ENCODE measurements at places on chromosomes 12 and 14. TPM values are rescaled to one million over a fixed set of nuclear protein-coding genes. Genes with fewer than 3 reads are reported as not detected.
A peak's percentile ranks its signal among the peaks of the same experiment; 100 is the strongest.

DNA sequence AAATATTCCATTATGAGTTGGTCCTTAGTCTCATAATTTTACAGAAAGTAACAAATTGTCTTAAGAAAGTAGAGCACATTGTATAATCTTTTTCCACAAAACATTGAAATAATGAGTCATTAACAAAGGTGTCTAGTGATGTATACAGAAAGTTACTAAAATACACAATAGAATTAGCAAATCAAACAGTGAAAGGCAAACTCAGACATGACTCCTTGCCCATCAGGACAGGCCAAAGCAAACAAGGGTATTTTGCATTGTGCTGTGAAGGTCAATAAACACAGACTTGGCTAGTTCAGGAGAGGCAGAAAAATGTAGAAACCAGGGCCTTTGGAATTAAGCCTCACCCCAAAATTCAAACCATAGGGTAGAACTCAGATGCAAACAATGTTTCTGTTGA lies 37.3 kb downstream of the SIX4 start:
- H3K27me3 ChIP-seq, result no peaks in the 10 kb centered on the region
- no peaks in the 10 kb centered on the region for H3K36me3 ChIP-seq
- H3K4me1 ChIP-seq, result no peaks in the 10 kb centered on the region
- H3K4me3 ChIP-seq, result no peak overlapping the region
- no peak for DNase-seq
- no peak overlapping the region for H3K27ac ChIP-seq

- DNase-seq, result no peak
- no peak overlapping the region for H3K27ac ChIP-seq
- no peaks in the 10 kb centered on the region for H3K4me1 ChIP-seq
- no peaks in the 10 kb centered on the region for H3K27me3 ChIP-seq
- H3K4me3 ChIP-seq, result no peak overlapping the region
- H3K36me3 ChIP-seq, result no peaks in the 10 kb centered on the region
Measured at GRCh38 chr12:51306507-51306906, 17.5 kb downstream of the BIN2 start.

GRCh38 chr12:5417500-5417899 lies 14.4 kb upstream of the NTF3 start:
- H3K36me3 ChIP-seq, result no peaks in the 10 kb centered on the region
- no peak for DNase-seq
- H3K27ac ChIP-seq, result no peak overlapping the region

GRCh38 chr12:107794451-107794850 lies 19.9 kb downstream of the ASCL4 start:
- no peak for DNase-seq
- peaks cover 3% of the 10 kb centered on the region for H3K36me3 ChIP-seq
- H3K27me3 ChIP-seq, result no peaks in the 10 kb centered on the region
- H3K27ac ChIP-seq, result no peak overlapping the region
- H3K4me1 ChIP-seq, result no peaks in the 10 kb centered on the region

GRCh38 chr14:103867020-103867419 lies 19.6 kb upstream of the PPP1R13B start:
- H3K27ac ChIP-seq, result no peak overlapping the region
- DNase-seq, result no peak
- H3K4me1 ChIP-seq, result no peaks in the 10 kb centered on the region
- no peaks in the 10 kb centered on the region for H3K27me3 ChIP-seq
- H3K4me3 ChIP-seq, result no peak overlapping the region
- H3K36me3 ChIP-seq, result no peaks in the 10 kb centered on the region

GRCh38 chr14:37021390-37021789 lies 151.0 kb downstream of the SLC25A21 start:
- H3K27me3 ChIP-seq, result no peaks in the 10 kb centered on the region
- no peaks in the 10 kb centered on the region for H3K4me1 ChIP-seq
- DNase-seq, result no peak
- no peak overlapping the region for H3K27ac ChIP-seq

GRCh38 chr12:12600659-12601058 lies 11.0 kb upstream of the CREBL2 start:
- H3K36me3 ChIP-seq, result no peaks in the 10 kb centered on the region
- H3K4me1 ChIP-seq, result peaks cover 4% of the 10 kb centered on the region
- H3K27me3 ChIP-seq, result no peaks in the 10 kb centered on the region
- H3K4me3 ChIP-seq, result no peak overlapping the region

GRCh38 chr14:33480071-33480886 lies 470.6 kb downstream of the EGLN3 start:
- no peak overlapping the region for H3K4me3 ChIP-seq
- H3K4me1 ChIP-seq, result peaks cover 4% of the 10 kb centered on the region
- H3K27ac ChIP-seq, result no peak overlapping the region
- H3K36me3 ChIP-seq, result no peaks in the 10 kb centered on the region

DNA sequence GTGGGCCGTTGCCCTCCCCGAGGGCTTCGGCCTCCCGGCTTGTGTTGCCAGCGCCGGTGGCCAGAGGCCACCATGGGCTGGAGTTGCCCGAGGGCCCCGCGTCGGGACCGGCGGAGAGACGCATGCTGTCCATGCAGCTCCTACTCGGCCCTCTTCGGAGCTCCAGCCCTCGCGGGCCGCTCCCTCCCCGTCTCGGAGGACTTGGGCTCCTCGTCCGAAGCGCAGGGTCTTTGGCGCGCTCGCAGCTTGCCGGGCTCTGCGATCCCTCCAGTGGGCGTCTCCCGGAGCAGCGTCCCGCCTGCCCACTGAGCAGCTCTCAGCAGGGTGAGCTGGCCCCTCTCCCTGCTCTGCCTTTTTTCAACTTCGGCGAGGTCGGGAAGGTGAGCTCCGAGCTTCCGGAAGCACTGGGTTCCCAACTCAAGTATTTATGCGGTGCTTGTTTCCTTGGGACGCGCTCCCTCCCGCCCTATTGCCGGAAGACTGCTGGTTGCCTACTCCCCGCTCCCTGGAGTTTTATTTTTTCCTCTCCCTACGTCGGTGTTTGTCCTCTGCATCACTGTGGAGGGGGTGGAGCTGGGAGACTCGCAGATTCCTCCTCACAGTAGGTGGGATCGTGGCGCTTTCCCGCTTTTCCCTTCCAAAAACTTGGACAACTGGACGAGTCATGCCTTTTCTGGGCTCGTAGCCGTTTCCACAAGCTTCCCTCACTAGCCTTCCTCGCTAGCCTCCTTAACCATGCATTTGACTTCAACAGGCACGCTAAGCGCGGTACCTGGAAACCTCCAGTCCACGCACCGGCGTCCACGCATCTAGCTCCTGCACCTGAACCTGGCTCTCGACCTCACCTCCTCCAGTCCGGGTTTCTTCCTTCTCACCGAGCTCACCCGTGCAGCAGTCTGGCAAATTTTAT lies at the start of gene AVPR1A:
TSS of gene AVPR1A (minus strand) at position 489 of the 910 bp plus-strand sequence. CDS start at position 124, 365 bp downstream.
- DNase-seq, result peak; percentile 79
- H3K4me1 ChIP-seq, result no peaks in the 10 kb centered on the region

DNA sequence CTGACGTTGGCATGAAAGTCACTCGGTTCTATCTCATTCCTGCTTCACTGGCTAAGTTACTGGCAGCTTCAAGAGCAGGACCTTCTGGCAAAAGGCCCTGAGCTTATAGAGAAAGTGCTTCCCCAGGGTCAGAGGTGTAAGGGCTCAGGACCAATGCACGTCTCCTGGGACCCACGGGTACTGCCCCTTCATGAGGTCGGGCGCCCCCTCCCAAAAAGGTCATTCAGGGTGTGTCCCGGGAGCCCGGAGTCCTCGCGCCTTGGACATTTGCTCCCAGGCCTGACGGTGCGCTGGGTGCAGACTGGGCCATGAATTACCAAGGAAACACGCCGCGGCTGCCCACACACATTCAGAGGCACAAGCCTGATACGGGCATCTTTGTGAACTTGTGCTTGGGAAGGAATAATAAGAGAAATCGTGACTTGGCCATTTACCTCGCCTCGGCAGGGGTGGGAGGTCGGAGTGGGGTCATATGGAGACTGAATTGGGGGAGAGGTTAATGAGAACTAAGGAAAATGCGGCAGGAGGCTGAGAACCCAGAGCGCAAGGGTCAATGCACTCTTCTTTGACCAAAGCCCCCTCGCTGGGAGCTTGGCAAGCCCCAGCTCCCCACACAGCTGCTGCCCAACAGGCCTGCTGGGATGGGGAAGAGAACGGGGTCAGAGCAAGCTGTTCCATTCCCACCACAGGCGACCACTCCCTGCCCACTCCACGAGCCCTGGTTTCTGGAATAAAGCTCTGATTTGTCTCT lies 15.7 kb upstream of the SLC6A12 start:
- H3K27ac ChIP-seq, result no peak overlapping the region
- no peaks in the 10 kb centered on the region for H3K36me3 ChIP-seq
- no peaks in the 10 kb centered on the region for H3K4me1 ChIP-seq

DNA sequence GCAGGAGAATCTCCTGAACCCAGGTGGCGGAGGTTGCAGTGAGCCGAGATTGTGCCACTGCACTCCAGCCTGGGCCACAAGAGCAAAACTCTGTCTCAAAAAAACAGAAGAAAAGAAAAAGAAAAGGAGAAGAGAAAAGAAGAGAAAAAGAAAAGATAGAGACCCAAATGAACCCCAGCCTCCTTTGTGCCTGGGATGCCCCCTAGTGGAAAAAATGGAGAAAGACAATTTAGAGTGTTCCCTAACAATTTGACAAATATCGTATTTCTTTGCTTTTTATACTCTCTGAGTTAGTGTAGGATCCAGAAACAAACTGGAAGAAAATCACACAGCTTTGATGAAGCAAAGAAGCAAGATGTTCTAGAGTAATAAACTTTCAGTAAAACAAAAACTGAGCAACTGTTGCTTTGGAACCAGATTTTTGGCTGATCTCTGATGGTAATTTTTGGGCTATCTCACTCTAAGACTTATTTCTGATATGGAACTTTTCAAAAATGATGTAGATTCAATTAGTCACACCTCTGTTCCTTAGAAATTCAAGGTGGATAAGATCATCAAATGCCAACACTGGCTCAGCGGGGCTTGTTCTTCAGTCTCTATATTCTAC lies 18.6 kb upstream of the PRKAB1 start:
- no peaks in the 10 kb centered on the region for H3K27me3 ChIP-seq
- H3K27ac ChIP-seq, result no peak overlapping the region
- no peak overlapping the region for H3K4me3 ChIP-seq
- DNase-seq, result no peak

DNA sequence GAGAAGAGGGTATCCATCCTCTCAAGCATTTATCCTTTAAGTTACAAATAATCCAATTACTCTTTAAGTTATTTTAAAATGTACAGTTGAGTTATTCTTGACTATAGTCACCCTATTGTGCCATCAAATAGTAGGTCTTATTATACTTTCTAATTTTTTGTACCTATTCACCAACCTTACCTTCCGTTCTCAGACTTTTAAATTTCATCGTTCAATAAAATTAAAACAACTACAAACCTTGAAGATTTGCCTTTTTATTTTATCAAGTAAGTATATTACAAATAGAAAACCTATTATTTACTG lies 972 bp upstream of the DCTN2 start:
- no peaks in the 10 kb centered on the region for H3K27me3 ChIP-seq
- peaks cover 10% of the 10 kb centered on the region for H3K36me3 ChIP-seq
- peaks cover 11% of the 10 kb centered on the region for H3K4me1 ChIP-seq
- no peak for DNase-seq

- H3K36me3 ChIP-seq, result peaks cover 60% of the 10 kb centered on the region
- 0 out of 2 replicates have a peak, but pooled peaks cover 2% of the 10 kb centered on the region for H3K4me1 ChIP-seq
- H3K27me3 ChIP-seq, result no peaks in the 10 kb centered on the region
- no peak overlapping the region for H3K4me3 ChIP-seq
- no peak for DNase-seq
- H3K27ac ChIP-seq, result no peak overlapping the region
Measured at GRCh38 chr14:89158701-89159100, 258.3 kb downstream of the FOXN3 start.

DNA sequence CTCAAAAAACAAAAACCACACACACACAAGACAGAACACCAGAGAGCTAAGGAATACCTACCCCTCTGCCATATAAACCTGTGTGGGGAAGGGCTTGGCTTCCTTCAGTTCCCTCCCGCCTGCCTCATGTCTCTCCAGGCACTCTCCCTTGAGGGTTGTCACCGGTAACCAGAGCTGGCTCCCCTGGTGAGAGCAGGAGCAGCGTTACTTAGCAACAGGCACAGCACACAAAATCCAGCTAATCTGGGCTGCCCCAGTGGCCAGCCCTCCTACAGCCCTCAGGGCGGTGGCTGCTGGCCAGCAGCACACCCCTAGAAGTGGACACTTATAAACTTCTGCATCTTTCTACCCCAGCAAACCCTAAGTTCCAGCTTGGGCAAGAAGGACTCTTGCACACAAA lies 21.6 kb upstream of the NR4A1 start:
- H3K4me1 ChIP-seq, result peaks cover 2% of the 10 kb centered on the region
- peak; percentile 95 for DNase-seq
- H3K27ac ChIP-seq, result no peak overlapping the region
- H3K4me3 ChIP-seq, result no peak overlapping the region
- no peaks in the 10 kb centered on the region for H3K27me3 ChIP-seq

- no peaks in the 10 kb centered on the region for H3K36me3 ChIP-seq
- H3K27me3 ChIP-seq, result no peaks in the 10 kb centered on the region
- no peaks in the 10 kb centered on the region for H3K4me1 ChIP-seq
- H3K27ac ChIP-seq, result no peak overlapping the region
Measured at GRCh38 chr12:23719493-23719892, 230.0 kb downstream of the SOX5 start.

DNA sequence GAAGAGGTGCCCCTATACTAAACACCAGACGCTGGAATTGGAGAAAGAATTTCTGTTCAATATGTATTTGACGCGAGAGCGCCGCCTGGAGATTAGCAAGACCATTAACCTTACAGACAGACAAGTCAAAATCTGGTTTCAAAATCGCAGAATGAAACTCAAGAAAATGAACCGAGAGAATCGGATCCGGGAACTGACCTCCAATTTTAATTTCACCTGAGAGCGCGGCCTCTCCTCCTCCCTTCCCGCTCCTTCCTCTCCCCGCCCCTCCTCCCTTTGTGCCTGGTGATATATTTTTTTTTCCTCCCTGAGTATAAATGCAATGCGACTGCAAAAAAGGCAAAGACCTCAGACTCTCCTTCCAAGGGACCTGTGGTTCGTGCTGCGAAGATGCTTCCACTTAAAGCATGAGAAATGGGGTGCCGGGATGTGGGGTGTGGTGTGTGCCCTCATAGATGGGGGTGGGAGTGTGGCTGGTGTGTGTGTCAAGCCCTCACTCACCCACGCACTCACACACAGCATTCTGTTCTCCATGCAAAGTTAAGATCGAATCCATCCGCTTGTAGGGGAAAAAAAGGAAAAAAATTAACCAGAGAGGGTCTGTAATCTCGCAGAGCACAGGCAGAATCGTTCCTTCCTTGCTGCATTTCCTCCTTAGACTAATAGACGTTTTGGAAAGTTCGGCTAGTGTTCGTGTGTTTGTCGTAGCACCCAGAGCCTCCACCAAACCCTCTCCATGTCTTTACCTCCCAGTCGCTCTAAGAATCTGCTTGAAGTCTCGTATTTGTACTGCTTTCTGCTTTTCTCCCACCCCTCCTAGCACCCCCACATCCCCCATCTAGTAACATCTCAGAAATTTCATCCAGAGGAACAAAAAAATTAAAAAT lies 4.5 kb downstream of the HOXC10 start:
- H3K36me3 ChIP-seq, result no peaks in the 10 kb centered on the region
- H3K4me3 ChIP-seq, result no peak overlapping the region
- peaks cover 96% of the 10 kb centered on the region for H3K27me3 ChIP-seq
- no peaks in the 10 kb centered on the region for H3K4me1 ChIP-seq
- DNase-seq, result no peak

- no peaks in the 10 kb centered on the region for H3K27me3 ChIP-seq
- DNase-seq, result no peak
- no peaks in the 10 kb centered on the region for H3K36me3 ChIP-seq
Measured at GRCh38 chr12:66062290-66062625, 68.3 kb downstream of the LLPH start.

GRCh38 chr12:126262829-126263228 lies 1197.6 kb downstream of the AACS start:
- DNase-seq, result no peak
- H3K4me3 ChIP-seq, result no peak overlapping the region
- no peaks in the 10 kb centered on the region for H3K27me3 ChIP-seq

SOX5 gene
- total RNA-seq, result 3.1 TPM

TDRD9 gene
- not detected for total RNA-seq

SPATA7 gene
- 5.3 TPM for total RNA-seq

COX8C gene
- total RNA-seq, result not detected

HNF1A gene
- total RNA-seq, result not detected

TTLL5 gene
- total RNA-seq, result 40.1 TPM

NRXN3 gene
- total RNA-seq, result 1.5 TPM

KRT4 gene
- total RNA-seq, result not detected

TMEM179 gene
- total RNA-seq, result 11.4 TPM

CLEC4C gene
- 0.26 TPM for total RNA-seq

Measured in H9 (cell line).